Fibroblast of upper back skin (primary cell): ENCODE measurements at places on chromosomes 11 and 22.

- no peak for DNase-seq
These were observed 35.1 kb upstream of the WNT11 start for GRCh38 chr11:76241243-76242000.

GRCh38 chr11:24406389-24406788 lies 90.5 kb upstream of the LUZP2 start:
- no peak for DNase-seq

DNA sequence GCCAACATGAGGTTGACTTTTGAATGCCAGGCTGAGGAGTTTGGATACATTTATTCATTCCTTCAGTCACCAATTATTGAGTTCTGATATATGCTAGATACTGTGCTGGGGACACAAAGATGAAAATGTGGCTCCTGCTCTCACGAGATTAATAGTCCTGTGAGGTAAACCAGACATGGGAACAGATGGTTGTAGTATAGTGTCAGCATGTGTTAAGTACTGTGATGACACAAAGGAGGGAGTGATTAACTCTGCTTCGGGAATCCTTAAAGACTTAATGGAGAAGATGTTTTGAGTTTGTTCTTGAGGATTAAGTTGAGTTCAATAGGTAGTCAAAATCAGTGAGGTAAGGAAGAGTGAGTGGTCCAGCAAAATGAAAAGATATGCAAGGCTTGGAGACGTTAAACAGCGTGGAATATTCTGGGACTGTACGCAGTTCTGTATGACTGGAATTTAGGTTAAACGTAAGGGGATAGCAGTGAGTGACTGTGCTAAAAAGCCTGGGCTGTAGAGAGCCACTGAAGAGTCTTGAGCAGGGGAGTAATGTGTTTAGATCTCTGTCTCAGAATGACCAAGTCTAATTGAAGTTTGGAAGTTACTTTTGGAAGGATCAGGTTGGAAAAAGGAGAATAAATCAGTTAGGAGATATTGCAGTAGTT lies 11.8 kb downstream of the RNF121 start:
- DNase-seq = peak; percentile 71

DNA sequence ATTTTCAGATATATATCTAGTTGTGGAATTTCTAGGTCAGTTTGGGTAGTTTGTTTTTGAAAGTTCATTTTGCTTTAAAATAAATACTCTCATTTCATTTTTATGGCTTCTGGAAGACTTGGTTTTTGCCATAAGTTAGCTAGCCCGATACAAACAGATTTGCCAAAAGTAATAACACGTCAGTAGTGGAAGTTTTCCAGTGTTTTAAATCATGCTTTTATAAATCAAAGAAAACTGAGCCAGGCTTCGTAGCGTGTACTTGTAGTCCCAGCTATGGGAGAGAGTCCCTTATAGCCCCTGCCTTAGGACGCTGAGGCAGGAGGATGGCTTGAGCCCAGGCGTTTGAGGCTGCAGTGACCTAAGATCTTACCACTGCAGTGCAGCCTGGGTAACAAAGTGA lies 21.7 kb upstream of the MICALL1 start:
- DNase-seq = peak; percentile 63

DNA sequence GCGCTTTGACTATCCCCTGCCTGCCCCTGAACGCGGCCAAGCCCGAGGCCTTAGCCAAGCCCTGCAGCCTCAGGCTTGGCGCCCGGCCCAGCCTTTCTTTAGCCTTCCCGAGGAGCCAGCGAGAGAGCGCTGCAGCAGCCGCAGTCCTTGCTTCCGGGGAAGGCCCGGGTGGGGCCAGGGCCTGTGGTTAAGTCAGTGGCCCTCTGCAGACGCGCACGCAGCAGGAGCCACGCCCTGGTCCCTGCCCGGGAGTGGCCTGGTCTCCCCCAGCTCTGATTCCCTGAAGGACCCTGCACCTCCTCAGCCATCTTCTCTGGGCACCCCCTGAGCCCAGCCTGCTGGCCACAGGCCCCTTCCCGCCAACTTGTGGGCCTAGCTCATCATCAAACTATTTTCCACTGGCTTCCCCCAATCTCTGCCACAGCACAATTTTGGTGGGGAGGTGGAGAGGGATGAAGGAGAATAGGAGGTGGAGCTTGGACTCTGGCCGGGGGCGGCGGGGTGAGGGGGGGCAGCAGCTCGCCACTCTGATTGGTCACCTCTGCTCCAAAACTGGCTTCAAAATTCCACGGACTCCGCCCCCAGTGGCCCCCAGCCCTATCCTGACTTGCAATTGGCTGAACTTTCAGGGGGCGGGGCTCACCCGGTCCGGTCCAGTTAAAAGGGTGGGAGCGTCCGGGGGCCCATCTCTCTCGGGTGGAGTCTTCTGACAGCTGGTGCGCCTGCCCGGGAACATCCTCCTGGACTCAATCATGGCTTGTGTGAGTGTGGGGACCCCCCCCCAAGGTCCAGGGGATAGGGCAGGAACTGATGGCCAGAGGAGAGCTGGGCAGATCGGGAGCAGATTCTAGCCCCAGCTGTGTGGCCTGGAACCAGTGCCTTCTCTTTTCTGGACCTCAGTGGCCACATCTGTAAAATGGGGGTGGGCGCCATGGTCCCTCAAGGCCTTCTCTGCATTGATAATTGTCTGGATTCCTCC lies at the start of gene LGALS1:
Gene LGALS1 (plus strand): TSS at position 686 of the 979 bp plus-strand sequence. CDS start 67 bp downstream, at position 753.
- DNase-seq = peak; percentile 99

DNA sequence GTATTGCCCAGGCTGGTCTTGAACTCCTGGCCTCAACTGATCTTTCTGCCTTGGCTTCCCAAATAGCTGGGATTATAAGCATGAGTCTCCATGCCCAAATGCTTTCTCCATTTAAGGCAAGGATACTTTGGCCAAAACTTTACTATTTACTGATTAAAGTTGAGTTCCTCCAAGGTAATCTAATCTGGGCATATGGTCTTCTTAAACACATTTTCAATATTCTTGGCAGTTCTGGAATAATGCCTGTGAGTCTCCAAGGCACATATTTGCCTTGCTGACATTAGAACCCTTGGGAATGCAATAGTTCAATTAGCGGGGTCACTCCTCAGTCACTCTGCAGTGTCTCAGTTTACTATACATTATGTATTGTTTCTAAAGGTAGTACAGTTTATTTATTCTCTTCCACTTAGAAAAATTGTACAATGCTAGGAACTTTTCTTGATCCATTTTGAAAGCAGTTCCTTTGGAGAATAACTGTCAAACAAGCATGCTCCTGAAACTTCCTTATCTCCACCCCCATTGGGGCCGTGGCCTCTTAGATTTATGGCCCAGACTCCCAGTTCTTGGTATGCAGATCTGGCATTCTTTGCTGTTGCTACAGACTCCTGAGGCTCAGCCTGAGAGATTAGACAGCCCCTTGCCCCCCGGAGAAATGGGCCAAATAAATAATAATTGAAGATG lies 13.1 kb upstream of the RAB38 start:
- peak; percentile 61 for DNase-seq

GRCh38 chr11:134678744-134679143 lies 266.7 kb upstream of the B3GAT1 start:
- DNase-seq = no peak

- no peak for DNase-seq
These were observed 7.9 kb upstream of the WNT11 start for GRCh38 chr11:76214186-76214585.

GRCh38 chr11:8250434-8250833 lies 13.2 kb downstream of the LMO1 start:
- DNase-seq = no peak

GRCh38 chr11:62805961-62806441 lies 761 bp upstream of the NXF1 start:
- DNase-seq = no peak
